Stromal cell of bone marrow (primary cell): ENCODE measurements at places on chromosomes 1 and 21.

DNA sequence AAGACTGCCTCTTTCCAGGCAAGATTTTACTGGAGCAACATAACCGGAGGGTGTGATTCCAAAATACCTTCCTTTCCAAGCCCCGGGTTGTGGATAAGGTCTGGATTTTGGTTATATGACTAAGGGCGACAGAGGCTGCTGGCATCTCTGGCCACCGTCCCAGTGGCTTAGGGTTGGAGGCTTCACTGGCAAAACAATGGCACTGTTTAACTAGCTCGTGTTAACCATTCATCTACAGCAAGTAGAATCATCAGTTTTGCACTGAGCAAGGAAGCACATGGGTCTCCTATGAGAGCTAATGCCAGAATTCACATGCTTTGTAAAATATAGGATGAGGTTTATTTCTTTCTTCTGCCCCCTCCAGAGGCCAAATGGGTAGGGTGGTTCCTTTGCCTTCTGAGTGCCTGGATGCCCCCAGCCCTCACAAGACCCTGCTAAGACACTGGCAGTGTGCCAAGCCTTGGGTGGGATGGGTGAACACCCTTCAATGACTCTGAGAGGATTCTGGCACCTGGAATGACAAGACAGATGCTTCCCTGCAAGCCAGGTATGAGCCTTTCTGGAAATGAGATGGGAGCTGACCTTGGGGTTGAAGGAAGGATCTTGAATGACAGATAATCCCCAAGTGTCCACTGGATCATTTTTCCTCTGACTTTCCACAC, 36.8 kb downstream of the DHCR24 start:
- DNase-seq, result peak; percentile 43

- DNase-seq, result no peak
These were observed 889 bp downstream of the CLEC20A start for GRCh38 chr1:178495741-178496409.

DNA sequence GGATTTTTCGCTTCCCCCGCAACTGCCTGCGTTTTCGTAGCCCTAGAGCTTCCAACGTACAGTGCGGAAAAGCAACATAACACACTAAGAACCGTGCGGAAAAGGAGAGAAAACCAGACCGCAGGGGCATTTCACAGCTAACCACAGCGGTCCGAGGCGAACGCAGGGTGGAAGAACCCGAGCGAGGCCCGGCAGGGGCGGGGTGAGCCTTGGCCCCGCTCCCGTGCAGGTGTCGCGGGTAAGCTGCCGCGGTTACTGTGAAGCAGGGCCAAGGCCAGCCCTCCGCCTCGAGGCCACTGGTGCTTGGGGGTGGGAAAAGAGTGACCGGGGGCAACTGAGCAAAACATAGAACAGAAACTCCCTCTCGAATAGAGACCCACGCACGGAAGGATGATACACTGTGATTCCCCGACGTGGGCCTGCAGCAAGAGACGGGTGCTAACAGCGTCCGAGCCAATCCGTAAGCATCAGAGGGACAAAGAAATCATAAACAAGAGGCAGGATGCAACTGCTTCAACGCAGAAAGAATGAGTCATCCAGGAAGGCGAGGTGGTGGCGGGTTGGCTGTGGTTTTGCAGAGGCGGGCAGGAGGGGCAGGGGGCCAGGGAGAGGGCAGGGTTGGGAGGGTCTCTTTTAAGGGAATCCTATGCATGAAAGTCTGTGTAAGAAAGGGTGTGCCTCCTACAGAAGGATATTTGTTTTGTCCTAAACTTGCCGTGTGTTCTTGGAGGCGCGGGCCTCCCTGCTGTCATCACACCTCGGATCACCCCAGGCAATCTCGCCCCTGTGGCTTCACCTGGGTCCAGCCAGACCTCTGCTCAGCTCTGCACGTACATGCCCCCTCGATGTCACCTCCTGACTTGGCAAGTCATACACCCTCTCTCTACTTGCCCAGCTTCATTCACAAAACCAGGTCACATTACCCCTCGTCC, 7.3 kb downstream of the GNG4 start:
- DNase-seq, result no peak

GRCh38 chr1:66291531-66291864, 242.5 kb upstream of the SGIP1 start:
- no peak for DNase-seq

- peak; percentile 67 for DNase-seq
These were observed 217.4 kb upstream of the KCNK2 start for GRCh38 chr1:214864896-214865688.

GRCh38 chr1:201360486-201360885, 17.0 kb downstream of the TNNT2 start:
- DNase-seq, result no peak

DNA sequence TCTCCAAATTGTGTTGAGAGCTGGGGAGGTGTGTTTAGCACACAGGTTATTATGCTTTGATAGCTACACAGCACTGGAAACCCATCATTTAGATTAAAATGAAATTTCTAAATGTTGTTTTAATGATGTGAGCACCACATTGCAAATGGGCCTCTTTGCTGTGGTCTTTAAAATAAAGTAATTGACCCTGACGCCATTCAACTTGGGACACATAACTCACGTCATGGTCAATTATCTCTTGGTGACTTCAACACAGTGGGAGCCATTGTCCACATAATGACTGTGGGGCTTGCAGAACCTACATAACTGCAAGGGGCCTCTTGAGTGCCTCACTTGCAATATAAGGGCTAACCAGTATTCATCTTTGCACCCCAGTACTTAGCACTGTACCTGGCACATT, 280.4 kb downstream of the HLX start:
- DNase-seq, result no peak

DNA sequence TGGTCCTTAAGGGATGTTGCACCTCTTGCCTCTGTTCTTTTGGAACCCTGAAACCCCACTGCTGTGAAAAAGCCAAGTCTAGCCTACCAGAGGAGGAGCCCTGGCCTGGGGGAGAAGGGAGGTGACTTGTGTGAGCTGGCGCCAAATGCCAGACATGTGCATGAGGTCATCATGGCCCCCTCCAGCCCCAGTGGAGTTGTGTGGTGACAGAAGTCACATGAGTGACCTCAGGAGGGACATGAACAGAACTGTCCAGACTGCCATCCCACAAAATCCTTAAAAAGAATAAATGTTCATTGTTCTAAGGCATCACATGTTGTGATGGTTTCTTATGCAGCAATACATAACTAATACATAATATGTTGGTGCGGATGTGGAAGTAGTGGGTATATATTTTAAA, 10.8 kb downstream of the HHAT start:
- no peak for DNase-seq

GRCh38 chr1:208445758-208446203, 201.6 kb upstream of the PLXNA2 start:
- DNase-seq, result no peak

- no peak for DNase-seq
These were observed 3.7 kb upstream of the SERPINC1 start for GRCh38 chr1:173920861-173921260.

DNA sequence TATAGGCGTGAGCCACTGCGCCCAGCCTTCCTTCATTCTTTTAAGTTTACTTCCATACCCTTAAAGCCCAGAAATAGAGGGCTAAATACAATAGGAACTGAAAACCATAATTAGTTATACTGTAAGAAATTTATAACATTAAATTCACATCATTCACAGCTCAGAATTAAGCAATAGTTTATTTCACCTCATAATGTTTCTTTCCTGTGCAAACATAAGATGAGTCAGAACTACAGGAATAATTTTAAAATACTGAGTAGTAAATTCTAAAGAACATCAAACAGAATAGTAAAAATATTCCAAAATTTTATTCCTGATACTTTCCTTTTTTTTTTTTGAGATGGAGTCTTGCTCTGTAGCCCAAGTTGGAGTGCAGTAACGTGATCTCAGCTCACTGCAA, 24.1 kb downstream of the POGZ start:
- no peak for DNase-seq

- no peak for DNase-seq
These were observed 349.7 kb upstream of the C1orf87 start for GRCh38 chr1:60423146-60423780.

DNA sequence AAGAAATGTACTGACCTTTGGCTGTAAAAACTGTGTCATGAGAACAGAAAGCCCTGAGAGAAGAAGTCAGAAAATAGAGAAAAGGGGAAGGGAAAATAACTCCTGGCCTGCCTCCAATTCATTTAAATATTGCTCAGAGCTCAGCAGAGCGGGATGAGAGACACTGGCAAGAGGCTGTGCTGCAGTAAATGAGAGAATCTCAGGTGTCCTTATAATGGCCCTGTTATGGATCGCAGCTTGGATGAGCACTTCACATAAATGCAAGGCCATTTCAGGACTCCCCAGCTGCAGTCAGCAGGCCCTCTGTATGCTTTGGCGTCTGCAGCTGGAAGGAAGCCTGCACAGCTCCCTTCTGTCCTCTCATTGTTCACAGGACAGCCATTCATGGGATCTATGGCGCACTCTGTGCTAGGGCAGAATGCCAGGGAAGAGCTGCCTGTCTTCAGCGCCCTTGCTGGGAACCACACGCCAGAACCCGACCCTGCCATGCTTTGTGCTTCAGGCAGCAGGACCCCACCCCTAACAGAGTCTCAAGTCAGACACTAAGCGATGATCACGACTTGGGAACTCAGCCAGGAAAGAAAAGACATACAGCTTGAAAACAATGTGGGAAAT, 20.7 kb upstream of the ABCB10 start:
- DNase-seq, result no peak

- DNase-seq, result no peak
These were observed 688.8 kb downstream of the PLA2G4A start for GRCh38 chr1:187517546-187517945.
